ENCODE measurements at places on chromosomes 4 and X.

DNA sequence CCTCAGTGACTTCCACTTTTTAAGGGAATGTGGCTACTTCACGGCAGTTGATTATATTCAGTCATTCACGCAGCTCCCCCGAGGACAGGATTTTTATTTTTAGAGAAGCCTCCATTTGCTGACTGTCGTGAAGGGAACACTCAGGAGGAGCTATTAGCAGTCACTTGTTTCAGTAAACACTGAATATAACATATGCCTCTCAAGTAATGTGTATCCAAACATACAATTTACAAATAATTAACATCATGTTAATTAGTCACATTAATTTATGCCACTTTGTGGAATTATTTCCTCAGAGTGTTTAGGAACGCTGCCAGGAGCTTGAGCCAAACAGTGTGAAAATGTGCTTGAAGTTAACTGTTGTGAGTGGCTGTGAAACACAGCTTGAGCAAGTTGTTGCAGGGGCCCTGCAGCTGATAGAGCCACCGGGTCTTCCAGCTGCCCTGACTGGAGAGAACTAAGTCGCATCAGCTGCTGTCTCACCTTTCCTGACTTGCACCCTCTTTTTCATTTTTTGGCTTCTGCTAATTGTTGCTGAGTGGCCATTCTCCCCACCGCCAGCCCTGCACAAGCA lies 245.6 kb downstream of the LDB2 start:
- no peak for DNase-seq

DNA sequence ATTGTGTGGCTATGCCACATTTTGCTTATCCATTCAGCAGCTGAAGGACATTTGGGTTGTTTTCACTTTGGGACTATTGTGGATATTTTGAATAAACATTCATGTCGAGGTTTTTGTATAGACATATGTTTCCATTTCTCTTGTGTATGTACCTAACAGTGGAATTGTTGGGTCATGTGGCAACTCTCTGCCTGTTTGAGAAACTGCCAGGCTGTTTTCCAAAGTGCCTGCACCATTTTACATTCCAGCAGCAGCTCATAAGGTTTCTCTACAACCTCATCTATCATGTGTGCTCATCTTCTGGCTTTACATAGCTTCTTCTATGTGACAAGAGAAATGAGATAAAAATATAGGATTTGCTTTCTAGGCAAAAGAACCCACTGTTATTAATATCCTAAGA lies 29.5 kb upstream of the TSPAN5 start:
- no peak for DNase-seq

- no peak for DNase-seq
These were observed 22.8 kb downstream of the DCUN1D4 start for GRCh38 chr4:51865717-51866116.

- no peak for DNase-seq
These were observed 155.8 kb downstream of the PDGFC start for GRCh38 chr4:156815717-156816359.

GRCh38 chr4:53321151-53321983 lies 44.5 kb downstream of the SCFD2 start:
- no peak for DNase-seq

GRCh38 chrX:150813922-150814321 lies 84.5 kb downstream of the CD99L2 start:
- no peak for DNase-seq
